ENCODE measurements at places on chromosomes 1 and 21.

DNA sequence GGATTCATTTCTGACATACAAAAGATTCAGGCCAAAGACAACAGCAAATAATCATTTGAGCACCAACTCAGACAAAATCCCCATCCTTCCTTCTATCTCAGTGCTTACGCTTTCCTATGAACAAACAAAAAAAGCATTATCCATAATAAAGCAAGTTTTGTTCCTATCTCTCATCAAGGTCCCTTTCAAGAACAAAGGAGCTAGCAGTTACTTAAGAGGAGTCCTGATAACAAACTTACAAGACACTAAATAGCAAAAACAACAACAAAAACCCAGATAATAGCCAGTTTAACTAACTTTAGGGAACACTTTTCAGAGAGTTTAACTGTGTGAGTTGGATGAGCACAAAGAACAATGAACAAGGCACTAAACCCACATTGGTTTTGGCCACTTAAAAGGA is 10.5 kb downstream of the EVI5 start:
- no peak for DNase-seq

- no peak for DNase-seq
Measured at GRCh38 chr1:41365772-41366454, 4.7 kb downstream of the FOXO6 start.

DNA sequence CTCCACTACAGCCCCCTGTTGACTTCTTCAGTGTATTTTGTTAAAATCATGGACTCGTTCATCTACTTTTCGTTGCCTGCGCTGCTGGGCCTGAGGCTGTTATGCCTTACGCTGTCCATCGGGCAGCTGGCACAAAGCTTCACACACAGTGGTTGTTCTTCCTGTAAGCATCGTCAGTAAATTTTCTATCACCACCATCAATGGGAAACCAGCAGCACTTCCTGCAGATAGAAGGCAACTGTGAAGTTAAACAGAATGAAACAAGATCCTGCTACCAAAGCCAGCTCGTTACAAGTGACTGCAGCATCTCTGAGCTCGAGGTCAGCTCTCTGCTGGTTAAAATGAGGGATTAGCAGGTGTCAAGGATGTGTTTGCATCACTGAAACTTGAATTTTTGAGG is 21.9 kb upstream of the PADI6 start:
- no peak for DNase-seq

DNA sequence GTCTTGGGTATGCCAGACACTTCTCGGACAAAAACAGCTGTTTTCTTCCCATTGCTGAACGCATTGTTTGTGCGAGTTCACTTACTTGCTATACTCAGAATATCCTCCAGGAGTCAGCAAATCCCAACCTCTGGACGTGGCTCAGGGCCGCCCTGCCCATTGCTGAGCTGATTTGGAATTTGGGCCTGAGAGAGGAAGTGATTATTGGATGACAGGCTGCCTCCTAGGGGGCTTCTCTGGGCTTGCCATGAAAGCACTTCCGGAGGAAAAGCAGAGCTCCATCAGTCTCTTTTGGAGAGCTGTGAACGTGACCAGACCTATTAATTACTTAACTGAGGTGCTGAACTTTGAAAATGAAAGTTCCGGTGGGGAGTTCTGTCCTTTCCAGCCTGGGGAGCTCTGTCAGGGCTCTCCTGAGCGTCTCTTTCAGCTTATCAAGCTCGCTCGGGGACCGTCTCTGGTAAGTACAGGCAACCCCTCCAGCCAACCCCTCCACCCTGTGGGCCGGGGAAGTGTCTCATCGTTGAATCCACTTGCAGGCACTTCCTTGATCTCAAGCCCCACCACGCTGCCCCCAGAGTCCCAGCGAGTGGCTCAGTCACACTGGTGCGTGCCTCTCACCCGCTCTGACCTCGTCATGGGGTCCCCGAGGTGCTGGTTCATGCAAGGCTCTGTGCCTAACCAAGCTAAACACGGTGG is 76.9 kb downstream of the CLIC6 start:
- DNase-seq: peak; percentile 24

- no peak for DNase-seq
Measured at GRCh38 chr1:39574646-39575045, 1.9 kb downstream of the PABPC4 start.

DNA sequence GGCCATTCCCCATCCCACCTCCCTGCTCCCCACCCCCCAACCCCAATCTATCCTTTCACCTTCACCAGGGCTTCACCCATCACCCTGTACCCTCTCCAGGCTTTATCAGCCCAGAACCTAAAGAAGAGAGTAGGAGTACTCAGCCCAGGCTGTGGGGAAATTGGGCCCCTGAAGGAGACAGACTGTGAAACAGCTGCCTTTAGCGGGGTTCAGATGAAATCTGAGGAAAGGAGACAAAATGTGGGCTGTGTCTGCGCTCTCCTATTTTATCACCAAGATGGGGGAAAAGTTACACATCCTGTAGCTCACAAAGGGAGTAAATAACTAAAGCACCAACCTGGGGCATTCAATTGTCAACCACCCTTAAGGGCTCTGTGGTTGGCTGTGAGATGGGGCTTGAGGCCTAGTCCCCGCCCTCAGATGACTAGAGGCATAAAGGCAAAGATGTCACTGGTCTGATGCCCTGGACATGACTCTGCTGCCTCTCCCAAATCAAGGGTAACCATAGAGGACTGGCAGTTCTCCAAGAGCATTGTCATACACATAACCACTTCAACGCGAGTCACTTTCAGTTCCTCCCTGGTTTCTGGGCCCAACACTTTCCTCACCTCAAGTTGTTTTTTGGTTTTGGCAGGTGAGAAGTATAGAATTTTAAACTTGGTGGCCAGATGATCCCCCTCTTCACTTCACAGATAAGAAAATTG is 30.0 kb downstream of the SLC27A3 start:
- peak; percentile 29 for DNase-seq

DNA sequence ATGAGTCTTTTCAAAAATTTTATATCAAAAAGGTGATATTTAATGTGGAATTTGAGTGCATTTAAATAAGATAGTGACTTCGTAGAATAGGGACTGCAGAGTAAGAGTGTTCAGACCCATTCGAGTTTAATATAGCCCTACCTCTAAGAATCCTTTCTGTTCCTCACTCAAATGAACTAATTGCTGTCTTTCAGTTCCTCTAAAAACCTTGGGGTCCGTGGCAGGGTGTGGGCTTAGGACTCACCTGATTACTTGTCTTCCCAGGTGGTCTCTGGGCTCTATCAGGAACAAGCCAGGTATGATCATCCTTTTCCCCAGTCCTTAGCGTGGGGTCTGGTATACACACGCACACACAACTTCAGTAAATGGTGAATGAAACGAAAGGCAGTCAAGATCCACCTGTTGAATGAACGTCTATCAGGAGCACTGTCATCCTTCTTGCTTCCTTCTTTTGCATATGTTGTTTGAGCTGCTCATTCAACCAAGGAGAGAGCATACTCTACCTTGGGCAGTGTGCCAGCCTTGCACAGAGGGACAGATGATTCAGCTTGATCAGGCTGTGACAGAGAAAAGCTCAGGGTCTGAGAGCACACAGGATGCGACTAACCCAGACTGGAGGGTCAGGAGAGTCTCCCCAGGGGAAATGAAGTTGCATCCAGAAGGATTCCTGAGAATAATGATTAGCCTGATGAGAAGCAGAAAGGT is 1.2 kb upstream of the RNF11 start:
- DNase-seq: peak; percentile 24

GRCh38 chr1:107919953-107920352 is 45.0 kb downstream of the VAV3 start:
- DNase-seq: no peak

DNA sequence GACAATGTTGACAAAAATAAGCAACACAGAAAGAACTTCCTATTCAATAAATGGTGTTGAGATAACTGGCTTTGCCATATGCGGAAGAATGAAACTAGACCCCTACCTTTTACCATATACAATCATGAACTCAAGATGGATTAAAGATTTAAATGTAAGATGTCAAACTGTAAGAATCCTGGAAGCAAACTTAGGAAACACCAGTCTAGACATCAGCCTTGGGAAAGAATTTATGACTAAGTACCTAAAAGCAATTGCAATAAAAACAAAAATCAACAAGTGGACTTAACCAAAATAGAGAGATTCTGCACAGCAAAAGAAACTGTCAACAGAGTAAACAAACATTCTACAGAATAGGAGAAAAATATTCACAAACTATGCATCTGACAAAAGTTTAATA is 16.1 kb upstream of the CLDN8 start:
- DNase-seq: no peak

- DNase-seq: no peak
Measured at GRCh38 chr1:171664976-171665375, 12.5 kb upstream of the MYOC start.

- DNase-seq: no peak
Measured at GRCh38 chr1:78355656-78356055, 135.1 kb upstream of the PTGFR start.

DNA sequence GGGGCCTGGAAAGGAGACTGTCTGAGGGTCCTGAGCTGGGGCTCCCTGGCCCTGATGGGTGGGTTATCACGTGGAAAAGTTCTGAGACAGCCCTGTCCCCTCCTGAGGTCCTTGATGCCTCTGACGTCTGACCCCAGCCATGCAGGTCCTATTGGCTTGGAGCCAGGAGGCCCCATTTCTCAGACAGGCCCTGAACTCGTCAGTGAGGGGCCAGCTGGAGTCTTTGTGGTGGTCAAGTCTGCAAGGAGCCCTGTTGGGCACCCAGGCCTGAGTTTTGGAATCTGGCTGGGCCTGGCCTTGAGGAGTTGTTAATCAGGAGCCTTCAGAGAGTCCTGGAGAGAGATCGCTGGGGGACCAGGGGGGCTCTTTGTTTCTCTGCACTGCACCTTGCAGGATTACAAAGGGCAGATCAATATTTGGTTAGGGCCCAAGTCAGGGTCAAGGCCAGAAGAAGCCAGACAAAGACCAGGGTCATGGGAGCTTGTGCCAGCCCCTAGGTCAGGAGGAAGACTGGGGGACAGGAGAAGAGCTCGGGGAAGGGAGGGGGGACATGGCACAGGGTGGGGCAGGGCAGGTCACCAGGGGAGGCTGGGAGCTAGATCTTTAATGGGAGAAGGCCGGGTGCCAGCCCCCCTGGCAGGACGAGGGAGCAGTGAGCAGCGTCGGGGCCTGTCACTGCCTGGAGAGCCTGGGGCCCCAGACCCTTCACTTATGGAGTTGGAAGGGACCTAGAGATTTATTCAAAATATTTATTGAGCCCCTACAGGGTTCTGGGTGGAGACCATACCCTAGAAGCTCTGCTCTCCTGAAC is 83.2 kb downstream of the PTPRU start:
- no peak for DNase-seq

GRCh38 chr1:186306533-186306932 is 68.5 kb downstream of the TPR start:
- DNase-seq: no peak

GRCh38 chr1:7250176-7250575 is 464.9 kb downstream of the CAMTA1 start:
- DNase-seq: no peak

DNA sequence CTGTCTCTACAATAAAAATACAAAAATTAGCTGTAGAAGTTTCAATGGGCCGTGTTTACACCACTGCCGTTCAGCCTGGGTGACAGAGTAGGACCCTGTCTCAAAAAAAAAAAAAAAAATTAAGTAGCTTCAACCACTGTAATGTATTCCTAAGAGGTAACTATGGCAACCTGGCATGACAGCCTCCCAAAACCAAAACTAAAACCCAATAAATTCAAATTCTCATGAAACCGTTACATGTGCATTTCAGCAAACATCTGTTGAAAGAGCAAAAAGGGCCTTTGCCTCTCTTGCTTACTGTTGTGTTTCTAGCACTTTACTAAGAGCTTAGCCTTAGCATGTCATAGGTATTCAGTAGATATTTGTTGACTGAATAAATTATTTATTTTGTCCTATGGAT is 33.5 kb downstream of the ODR4 start:
- DNase-seq: no peak

DNA sequence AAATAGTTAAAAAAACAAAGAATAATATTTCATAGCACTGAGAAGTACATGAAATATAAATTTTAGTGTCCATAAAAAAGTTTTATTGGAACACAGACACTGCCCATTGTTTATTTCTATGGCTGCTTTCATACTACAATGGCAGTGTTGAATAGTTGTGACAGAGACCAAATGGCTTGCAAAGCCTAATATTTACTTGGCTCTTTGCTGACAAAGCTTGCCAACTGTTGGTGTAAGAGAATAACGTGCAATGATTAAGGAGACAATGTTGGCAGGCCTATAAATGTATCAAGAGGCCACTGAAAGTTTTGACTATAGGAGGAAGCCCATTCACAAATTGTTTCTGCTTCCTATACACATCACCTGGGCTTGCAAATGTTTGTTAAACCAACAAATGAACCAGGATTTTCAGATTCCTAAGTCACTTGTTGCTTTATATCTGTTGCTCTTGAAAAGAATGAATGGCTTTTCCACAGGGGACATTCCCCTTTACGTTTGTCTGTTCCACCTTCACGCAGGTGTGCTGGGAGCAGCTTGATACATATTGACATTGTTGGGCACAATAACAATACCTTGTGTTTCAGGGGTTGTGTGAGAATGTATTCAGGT is 5.5 kb upstream of the ST6GALNAC3 start:
- DNase-seq: no peak

DNA sequence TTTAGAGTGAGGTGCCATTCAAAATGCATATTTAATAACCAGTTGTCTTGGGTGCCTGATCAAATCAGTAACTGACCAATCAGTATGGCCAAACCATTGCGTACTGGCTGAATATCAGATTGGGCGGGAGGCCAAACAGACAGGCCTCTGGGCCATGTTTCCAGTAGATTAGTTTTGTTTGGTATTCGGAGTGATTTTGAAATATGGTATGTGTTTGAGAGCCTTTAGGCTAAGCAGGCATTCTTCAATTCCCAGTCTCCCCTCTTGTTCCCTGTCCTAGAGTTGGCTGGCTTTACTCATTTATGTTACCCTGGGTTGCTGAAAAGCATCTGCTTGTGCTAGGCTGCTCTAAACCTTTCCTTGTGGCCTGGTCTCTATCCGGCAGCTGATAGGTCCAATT is 80.1 kb downstream of the BACH1 start:
- DNase-seq: no peak

DNA sequence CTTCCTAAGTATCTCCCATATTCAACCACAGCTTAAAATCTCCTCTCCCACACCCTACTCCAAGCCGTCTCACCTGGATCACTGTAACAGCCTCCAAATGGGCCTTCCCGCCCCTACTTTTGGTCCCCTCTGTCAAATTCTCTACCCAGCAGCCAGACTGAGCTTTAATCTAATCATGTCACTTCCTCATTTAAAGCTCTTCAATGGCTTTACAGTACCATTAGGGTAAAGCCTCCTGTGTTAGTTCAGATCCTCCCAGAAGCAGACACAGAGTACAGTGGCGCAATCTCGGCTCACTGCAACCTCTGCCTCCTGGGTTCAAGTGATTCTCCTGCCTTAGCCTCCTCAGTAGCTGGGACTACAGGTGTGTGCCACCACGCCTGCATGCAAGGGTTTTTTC is 46.8 kb upstream of the PSEN2 start:
- DNase-seq: no peak
